GM23338 (cell line): ENCODE measurements at places on chromosomes 1 and 21.
A peak's percentile ranks its signal among the peaks of the same experiment; 100 is the strongest.

DNA sequence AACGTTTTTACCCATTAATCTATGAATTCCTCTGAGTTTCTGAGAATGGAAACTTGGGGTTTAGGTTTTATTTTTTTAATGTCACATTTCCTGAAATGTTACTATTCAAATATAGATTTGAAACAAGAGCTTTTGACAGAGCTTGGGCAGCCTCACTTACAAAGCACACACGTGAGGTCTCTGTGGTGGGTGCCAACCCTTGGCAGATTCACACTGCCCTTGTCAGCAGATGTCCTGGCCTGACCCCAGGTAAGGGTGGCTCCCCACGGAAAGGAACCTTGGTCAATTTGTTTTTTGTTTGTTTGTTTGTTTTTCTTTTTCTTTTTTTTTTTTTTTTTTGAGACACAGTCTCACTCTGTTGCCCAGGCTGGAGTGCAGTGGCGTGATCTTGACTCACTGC, 53.5 kb downstream of the FAAP20 start:
- no peak for DNase-seq

DNA sequence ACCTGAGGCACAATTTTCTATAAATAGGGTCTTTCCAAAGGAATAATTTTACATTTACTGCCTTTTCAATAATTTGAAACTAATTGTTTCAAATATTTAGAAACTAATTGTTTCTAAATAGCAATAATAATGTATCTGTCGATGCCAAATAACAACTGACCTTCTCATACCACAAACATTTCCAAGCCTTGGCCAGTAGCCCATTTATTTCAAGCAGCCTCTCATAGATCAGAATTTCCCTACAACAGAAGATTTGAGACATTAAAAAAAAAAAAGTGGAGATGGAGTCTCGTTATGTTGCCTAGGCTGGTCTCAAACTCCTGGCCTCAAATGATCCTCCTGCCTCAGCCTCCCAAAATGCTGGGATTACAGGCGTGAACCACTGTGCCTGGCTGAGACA, 2.1 kb upstream of the GFI1 start:
- no peak for DNase-seq

- DNase-seq: peak; percentile 96
Measured at GRCh38 chr1:6385488-6386191, 7.9 kb downstream of the ACOT7 start.

GRCh38 chr1:156571261-156571852, 1.0 kb downstream of the IQGAP3 start:
- DNase-seq: no peak

DNA sequence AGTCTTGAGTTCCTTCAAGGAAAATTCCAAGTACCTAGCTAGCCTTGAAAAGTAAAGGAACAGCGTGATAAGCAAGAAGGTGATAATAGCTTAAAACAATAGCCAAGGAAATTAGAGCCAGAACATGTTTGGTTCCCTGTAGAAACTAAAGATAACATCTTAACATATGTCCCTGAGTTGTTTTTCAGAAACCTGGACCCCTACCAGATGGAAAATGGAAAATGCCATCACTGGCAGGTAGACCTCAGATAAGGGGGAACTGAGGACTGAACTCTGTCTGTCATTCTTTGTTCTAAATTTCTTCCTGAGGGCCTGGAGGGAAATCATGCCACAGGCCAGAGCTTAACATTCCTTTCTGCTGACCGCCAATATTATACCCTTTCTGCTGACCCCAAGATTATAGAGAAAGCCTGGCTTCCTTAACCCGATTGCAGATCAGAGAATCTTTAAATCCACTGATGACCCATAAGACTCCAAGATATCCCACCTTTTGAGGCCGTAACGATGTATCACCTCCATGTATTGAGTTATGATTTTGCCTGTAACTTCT, 23.4 kb downstream of the CNIH3 start:
- DNase-seq: no peak

DNA sequence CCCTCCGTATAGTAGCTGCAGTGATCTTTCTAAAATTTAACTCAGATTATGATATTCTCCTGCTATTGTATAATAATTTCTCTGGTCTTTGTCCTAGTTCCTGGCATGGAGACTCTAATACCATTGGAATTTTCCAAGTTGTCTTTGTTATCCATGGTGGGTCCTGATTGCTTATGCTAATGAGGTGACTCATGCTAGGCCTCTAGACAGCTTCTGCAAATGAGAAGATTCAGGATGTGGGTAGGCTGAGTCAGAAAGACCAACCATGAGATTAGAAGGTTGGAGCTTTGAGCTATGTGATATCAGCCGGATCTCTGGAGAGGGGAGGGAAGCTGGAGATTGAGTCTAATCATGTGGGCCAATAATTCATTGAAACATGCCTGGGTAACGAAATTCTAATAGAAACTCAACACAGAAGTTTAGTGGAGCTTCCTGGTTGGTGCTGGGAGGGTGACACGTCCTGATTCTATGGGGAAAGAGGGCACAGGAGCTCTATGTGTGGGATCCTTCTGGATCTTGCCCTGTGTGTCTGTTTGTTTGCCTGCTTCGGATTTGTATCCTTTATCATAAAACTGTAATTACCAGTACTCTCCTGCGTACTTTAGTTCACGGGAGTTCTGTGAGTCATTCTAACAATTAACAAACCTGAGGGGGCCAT, 73.2 kb upstream of the CNIH3 start:
- DNase-seq: no peak

DNA sequence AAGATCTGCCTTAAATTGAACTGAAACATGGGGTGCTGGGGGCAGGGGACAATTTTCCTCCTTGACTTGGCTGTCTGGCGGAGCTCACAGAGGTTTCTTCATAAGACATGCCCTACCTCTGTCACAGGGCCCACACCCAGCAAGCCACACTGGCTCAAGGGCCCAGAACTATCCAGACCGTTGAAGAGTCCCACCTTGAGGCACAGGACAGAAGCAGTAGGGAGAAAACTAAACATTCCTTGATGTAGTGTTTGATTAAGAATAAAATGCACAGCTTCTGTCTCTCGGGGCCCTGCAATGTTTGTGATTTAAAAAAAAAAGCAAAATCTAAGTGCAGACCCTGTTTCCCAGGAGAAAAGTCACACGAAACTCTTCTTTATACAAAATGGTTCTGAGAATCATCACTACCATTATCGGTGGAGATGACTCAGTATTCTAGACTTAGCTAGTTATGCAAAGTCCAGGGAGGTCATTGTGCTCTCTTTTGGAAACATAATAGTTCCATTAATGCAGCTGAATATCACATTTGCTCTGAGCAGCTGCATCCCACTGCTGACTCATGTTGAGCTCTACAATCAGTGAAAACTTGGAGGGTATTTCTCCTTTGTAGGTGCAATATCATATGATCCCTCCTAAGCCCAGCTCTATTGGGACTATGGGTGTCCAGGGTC, 53.6 kb upstream of the DIRAS3 start:
- no peak for DNase-seq

- DNase-seq: no peak
Measured at GRCh38 chr21:27647921-27648320, 681.0 kb upstream of the ADAMTS5 start.

- no peak for DNase-seq
Measured at GRCh38 chr1:93753791-93754763, 72.4 kb upstream of the BCAR3 start.

- no peak for DNase-seq
Measured at GRCh38 chr1:21302747-21303715, 12.8 kb upstream of the ECE1 start.

- DNase-seq: no peak
Measured at GRCh38 chr1:116130356-116130755, 19.2 kb downstream of the MAB21L3 start.

DNA sequence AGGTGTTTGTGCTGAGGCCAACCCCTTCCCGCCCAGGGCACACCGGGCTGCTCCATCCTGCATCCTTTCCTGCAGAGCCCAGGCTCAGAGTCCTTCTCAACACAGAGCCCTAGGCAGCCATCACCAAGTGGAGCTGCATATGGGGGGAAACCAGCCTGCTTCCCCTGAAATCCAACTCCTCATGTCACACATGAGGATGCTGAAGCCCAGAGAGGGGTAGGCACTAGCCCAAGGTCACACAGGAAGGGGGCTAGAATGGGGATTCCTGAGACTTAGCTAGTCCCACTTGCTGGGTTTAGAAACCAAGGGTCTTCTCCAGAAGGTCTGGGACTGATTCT, 5.5 kb upstream of the TNFRSF1B start:
- no peak for DNase-seq

GRCh38 chr1:110425612-110426152, 18.2 kb upstream of the LAMTOR5 start:
- no peak for DNase-seq

DNA sequence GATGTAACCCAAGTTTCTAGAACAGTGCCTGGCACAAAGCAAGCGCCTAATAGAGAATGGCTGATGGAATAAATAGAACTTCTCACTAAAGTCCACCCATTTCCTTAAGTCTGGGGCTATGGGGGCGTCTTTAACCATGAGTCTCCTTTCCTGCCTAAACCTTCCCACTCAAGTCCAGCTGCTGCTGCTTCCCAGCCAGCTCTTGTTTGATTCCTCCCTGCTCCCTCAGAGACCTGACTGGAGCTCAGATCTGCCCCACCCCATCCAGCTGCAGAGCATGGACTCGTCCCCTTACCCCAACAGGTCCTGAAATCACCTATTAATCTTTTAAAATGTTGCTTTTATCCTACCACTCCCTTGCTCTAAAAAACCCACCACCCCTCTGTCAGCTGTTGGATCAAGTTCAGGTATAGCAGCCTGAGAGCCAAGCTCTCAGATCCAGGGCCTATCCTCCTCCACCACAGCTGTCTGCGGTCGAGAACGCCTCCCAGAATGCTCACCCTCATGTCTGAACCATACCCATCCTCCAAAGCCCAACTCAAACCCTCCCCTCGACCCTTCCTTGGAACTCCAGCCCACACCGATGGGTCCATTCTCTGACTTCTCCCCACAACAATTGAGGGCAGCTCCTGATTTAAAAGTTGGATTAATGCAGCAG, 12.8 kb upstream of the GALNT2 start:
- DNase-seq: no peak

GRCh38 chr1:52296345-52296744, 69.7 kb downstream of the CC2D1B start:
- DNase-seq: peak; percentile 69

DNA sequence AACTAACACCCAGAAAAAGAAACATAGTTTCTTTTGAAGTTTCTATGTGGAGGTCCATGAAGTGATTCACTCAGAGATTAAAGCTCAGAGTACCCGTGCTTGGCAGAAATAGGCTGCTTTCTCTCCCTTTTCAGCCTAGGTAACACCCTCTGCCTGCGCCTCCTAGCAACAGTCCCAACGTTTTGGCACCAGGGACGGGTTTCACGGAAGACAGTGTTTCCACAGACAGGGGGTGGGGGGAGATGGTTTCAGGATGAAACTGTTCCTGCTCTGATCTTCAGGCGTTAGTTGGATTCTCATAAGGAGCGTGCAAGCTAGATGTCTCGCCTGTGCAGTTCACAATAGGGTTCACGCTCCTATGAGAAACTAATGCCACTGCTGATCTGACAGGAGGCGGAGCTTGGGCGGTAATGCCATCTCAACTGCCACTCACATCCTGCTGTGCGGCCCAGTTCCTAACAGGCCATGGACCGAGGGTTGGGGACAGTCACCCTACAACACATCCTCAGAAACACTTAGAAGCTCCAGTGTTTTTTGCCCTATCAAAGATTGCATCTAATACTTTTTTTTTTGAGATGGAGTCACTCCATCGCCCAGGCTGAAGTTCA, 53.2 kb downstream of the CHML start:
- no peak for DNase-seq

GRCh38 chr1:224068458-224069072, 45.3 kb upstream of the FBXO28 start:
- no peak for DNase-seq
